NCI-H1694 treated with DMSO at 0.1 percent for 48 hours (cell line): ENCODE measurements at places on chromosomes 12 and 14.

DNA sequence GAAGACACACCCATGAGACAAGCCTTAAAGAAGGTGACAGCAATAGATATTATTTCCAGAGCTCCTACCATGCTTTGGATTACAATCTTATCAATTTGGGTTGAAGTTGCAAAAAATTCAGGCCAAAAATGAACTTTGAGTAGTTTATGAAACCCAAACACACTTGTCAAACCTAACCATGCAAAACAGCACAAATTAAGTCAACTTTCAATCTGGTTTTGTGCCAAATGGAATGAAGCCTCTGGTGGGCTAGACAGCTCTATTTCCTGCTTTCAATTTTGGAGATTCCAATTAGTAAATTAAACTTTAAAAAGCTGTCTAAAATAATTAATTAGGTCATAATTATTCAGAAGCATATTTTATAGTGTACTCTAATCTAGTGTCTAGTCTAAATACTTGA lies 203.4 kb downstream of the SYT1 start:
- no peak for DNase-seq

DNA sequence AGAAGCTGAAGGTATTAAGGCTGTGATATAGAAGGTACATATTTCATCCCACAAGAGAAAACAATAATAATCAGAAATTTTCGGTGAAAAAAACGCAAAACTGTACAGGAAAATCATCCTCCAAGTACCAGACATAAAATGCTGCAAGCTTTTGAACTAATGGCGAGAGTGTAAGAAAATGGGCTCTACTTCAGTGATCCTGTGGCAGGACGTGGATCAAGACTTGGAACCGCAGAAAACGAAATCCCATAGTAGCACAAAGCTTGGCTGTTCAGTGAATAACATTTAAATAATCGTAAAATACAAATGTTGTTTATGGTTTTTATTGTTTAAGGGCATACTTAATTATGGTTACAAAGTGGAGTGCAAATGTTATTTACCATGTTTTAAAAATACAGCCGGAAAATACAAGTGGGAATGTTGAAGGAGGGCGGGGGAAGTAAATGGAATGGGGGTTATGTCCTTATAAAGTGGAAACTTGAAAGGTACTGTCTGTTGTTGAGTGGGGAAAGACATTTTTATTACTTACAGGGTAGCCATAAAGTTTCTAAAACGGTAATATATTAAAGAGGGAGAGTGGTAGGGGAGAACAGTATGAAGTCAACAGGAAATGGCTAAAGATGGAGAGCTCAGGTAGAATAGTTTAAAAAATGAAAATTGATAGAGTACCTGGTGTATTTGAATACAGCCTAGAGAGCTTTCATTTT lies 1.1 kb downstream of the SMIM10L1 start:
- DNase-seq, result peak; percentile 77

DNA sequence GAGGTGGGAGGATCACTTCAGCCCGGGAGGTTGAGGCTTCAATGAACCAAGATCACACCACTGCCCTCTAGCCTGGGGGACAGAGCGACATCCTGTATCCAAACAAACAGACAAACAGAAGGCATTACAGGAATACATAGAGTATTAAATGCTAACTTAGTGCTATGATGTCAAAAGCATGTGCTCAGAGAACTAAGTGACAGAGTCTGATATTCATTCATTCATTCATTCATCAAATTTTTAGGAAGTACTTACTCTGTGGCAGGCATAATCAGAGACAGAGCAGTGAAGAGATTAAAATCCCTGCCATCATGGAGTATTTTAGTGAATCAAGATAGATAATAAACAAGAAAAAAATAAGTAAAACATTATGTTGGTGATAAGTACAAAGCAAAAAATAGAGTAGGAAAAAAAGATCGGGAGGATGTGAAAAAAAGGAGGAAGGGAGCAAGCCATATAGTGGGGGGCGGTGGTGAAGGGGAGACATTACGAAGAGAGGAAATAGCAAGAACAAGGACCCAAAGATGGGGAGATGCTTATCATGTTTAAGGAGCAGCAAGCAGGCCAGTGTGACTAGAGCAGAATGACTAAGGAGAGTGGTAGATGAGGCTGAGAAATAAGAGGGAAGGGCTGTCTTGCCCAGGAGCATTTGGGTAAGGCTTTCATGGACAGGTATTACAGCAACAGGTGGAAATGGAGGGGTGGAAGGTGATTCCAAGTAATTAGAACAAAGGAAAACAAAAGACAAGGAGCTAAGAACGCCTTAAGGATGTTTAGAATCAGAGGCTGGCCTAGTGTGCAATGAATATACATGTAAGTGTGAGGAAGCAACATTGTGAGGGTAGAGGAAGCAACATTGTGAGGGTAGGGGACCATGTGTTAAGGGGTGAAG lies 2.8 kb downstream of the MAP4K5 start:
- DNase-seq, result no peak

DNA sequence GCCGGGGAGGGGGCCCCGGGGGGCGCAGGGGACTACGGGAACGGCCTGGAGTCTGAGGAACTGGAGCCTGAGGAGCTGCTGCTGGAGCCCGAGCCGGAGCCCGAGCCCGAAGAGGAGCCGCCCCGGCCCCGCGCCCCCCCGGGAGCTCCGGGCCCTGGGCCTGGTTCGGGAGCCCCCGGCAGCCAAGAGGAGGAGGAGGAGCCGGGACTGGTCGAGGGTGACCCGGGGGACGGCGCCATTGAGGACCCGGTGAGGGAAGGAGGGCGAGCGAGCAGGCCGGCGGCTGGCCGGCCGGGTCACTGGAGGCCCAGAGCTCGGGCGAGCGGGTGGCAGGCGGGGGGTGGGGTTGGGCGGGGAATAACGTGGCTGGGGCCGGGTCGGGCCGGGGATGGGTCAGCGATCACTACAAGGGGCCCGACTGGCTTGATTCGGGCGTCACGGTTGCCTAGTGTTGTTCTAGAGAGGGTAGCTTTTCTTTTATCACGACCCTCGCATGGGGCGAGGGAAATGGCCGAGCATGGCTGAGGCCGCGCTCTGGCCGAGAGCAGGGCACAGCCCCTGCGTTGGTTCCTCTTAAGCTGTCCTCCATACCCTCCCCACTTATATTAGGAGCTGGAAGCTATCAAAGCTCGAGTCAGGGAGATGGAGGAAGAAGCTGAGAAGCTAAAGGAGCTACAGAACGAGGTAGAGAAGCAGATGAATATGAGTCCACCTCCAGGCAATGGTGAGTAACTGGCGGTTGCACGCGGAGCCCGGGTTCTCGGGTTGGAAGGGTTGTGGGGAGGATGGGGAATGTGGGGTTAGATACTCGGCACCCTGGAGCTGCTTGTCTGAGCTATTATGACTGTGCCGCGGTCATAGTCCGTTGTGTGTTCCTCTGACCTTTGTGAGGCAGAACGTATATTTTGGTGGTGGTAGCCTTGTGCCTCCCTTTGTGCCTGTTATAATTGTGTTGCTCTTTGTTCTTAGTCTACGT lies 603 bp downstream of the PABPN1 start:
- no peak for DNase-seq

DNA sequence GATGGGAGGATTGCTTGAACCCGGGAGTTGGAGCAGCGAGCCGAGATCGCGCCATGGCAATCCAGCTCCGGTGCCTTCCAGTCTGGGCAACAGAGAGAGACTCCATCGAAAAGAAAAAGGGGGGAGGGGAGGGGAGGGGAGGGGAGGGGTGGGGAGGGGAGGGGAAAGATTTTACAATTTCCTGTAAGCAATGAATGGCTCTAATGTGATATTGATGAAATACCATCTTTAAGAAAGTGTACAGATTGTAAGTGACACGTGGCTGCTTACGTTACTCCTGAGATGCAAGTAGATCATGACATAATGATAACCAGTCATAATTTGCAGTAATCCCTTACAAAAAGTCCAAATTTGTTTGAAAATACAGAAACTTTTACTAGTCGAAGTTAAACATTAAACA lies 1.4 kb downstream of the SLC25A21 start:
- no peak for DNase-seq

DNA sequence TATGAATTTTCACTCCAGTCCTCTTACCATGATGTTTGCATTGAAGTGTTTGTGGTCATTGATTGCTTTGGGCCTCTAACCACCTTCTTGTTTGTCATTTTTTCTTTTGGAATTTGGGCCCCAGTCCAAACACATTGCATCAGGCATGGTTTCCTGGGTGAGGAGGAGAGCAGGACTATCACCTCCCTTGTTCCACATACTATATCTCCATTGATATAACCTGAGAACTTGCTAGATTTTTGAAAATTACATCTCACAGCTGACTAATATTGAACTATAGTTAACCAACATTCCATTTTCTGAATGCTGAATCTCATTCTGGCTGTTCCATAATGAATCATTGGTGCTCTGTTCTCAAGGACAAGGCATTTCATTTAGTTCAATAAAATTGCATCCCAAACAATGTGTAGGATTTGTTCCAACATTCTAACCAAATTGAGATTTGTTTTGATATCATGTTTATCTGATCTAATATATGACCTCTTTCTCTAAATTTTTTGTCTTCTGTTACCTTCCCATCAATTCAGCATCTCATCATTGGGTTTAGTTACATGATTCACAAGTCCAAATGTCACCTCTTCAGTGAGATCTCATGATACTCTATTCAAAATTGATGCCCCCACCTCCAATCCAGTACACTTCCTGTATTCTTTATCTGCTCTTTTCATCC lies 329.0 kb downstream of the ZFP36L1 start:
- no peak for DNase-seq

DNA sequence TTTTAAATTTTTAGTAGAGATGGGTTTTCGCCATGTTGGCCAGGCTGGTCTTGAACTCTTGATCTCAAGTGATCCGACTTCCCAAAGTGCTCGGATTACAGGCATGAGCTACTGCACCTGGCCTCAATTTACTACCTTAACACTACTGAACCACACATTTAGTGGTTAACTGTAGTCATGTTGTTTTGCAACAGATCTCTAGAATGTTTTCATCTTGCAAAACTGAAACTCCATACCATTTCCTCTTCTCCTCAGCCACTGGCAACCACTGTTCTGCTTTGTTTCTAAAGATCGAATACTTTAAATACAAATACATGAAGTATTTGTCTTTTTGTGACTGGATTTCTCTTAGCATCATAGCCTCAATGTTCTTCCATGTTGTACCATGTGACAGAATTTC lies 15.4 kb upstream of the SMCO2 start:
- no peak for DNase-seq

DNA sequence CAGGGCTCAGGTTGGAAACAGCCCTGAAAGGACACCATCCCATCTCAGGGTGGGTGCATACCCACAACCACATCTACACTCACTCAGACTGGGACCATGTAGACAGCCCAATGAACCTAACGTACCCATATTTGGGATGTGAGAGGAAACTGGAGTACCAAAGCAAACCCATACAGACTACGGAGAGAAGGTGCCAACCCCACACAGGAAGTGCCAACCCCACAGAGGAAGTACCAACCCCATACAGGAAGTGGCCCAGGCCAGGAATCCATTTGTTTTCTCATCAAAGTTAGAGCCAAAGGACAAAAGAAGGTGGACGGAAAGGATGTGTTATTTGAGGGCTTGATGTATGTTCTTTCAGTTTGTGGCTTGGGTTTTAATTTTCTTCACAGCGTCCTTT lies 19.5 kb upstream of the SPIC start:
- DNase-seq, result no peak

- DNase-seq, result no peak
These were observed 8.0 kb upstream of the MYH7 start for GRCh38 chr14:23443411-23443812.

- no peak for DNase-seq
These were observed 8.5 kb upstream of the COX6A1 start for GRCh38 chr12:120429368-120429767.

DNA sequence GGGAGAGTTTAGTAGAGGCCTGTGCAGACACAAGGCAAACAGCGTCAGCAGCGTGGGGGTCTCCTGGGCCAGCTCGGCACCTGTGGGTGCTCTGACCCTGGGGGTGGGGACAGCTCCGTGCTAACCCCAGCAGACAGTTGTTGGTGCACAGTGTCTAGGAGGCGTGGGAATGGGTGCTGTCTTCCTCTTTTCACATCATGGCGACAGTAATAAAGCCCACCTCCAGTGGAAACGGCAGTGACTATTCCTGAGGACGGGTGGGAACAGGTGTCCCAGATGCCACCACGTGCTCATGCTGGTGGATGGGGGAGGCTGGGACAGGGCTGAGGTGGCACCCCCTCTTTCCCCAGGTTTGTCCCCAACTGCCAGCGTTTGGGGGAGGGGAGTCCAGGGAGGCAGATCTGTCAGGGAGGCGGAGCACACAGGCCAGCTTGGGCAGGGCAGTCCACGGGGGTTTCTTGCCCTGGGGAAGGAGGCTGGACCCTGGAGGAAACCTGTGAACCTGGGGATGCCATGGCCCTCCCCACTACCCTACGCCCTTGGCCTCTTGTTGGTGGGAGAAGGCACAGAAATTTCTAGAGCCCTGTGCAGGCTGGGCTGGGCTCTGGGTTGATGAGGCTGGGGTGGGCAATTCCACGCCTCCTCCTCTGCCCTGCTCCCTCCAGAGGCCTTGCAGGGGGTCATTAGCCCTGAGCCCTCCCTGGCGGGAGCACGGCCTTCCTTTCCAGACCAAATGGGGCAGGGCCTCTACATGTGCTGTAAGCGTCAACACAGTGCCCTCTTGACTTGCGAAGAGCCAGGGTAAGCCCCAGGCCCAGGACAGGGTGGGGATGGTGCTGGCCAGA lies 3.8 kb downstream of the ZBTB42 start:
- no peak for DNase-seq

DNA sequence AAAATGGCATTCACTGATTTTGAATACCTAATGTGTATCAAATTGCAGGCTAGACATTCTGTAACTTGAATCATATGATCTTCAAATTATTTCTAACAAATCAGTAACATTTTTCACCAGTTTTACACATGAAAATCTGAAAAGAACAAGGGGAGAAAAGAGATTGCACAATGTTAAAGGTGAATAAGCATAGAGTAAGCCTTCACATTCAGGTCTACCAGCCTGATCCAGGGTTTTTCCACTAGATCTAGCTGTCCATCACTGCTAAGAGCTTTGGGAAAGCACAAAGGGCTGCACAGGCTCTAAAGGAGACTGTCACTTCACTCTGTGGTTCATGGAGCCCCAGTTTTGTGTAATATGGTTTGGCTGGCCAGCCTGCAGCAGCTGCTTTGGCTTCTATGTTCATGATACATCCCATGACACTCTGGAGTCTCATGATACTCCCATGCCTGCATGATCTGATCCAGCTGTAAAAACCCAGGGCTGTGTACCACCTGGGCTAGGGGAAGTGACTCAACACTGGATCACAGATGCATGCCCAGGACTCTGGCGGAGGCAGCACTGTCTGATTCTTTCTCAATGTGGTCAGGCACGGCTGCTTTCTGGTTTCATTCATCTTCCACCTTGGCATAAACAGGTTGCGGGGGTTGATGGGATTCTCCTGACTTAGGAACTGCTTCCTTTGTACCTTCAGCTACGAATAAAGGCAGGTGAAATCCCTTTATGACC lies 859.7 kb downstream of the GALC start:
- peak; percentile 22 for DNase-seq
